Spleen (tissue), 13 donors: ENCODE measurements at places on chromosomes 2 and 18. TPM values are rescaled to one million over a fixed set of nuclear protein-coding genes. Genes with fewer than 3 reads are reported as not detected.

- H3K4me3 ChIP-seq = no peak overlapping the region
- no peak overlapping the region for H3K27ac ChIP-seq
- no peaks in the 10 kb centered on the region for H3K36me3 ChIP-seq
- no peak for DNase-seq
- no peaks in the 10 kb centered on the region for H3K4me1 ChIP-seq
- no peaks in the 10 kb centered on the region for H3K27me3 ChIP-seq
Observed at GRCh38 chr18:5424903-5425664, 118.7 kb downstream of the EPB41L3 start.

Gene CAPN14
- 0.64 TPM for polyA plus RNA-seq

DNA sequence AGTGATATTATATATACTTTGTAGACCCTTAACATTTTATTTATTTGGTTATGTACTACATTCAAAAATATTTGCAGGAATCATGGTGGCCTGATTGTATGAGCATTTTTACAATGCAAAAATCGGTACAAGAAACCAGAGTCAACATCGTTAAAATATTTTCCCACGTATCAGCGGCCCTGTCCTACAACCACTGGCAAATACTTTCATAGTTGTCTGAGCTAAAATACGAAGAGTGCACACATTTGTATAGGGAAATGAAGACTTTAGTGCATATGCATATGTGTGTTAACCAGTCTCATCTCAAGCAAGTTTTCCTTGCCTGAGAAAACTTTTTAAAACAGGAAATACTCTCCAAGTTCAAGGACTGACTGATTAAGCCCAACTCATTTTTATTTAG, 35.9 kb downstream of the CCDC102B start:
- no peaks in the 10 kb centered on the region for H3K36me3 ChIP-seq
- H3K27me3 ChIP-seq = no peaks in the 10 kb centered on the region
- no peak for DNase-seq
- no peak overlapping the region for H3K4me3 ChIP-seq
- no peaks in the 10 kb centered on the region for H3K4me1 ChIP-seq
- H3K27ac ChIP-seq = no peak overlapping the region

- no peaks in the 10 kb centered on the region for H3K36me3 ChIP-seq
- no peak for DNase-seq
- H3K4me1 ChIP-seq = no peaks in the 10 kb centered on the region
- no peaks in the 10 kb centered on the region for H3K27me3 ChIP-seq
Observed at GRCh38 chr18:32335228-32335627, 135.5 kb downstream of the GAREM1 start.

DNA sequence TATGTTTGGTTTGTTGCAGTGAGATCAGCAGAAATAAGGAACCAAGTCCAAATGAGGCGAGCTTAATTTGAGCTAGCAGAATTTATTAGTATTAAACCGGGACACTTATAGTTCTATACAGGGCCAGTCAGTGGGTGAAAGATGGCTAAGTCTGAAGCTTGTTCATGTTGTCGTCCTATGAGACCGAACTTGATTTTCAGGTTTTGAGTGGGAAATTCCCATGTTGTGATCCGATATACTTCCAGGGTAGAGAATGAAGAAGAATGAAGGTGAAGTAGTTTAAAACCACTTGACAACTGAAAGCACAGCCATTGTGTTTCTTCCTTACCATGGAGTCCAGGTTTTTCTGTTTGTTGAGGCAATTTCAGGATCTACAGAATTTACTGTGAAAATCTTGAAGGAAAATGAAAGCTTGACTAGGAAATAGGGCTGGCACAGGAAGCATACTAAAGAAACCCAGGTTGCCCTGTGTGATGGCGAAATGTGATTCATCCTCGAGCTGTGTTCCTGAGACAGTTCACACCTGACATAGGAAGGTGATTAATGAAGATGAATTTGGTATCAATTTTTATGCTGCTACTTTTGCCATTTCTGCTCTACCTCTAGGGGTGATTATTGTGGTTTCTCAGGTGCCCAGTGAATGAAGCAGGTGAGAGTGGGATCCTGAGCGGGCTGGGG, 37.6 kb upstream of the MGAT5 start:
- H3K36me3 ChIP-seq = no peaks in the 10 kb centered on the region
- no peak overlapping the region for H3K4me3 ChIP-seq
- H3K27me3 ChIP-seq = no peaks in the 10 kb centered on the region
- H3K4me1 ChIP-seq = peaks cover 34% of the 10 kb centered on the region
- DNase-seq = no peak

GRCh38 chr18:73458186-73458964, 590.6 kb upstream of the NETO1 start:
- no peaks in the 10 kb centered on the region for H3K27me3 ChIP-seq
- no peak overlapping the region for H3K4me3 ChIP-seq
- H3K36me3 ChIP-seq = no peaks in the 10 kb centered on the region
- H3K27ac ChIP-seq = no peak overlapping the region
- H3K4me1 ChIP-seq = no peaks in the 10 kb centered on the region
- no peak for DNase-seq

GRCh38 chr18:49727816-49728215, 85.5 kb downstream of the ACAA2 start:
- no peak for DNase-seq
- H3K4me3 ChIP-seq = no peak overlapping the region
- H3K27ac ChIP-seq = no peak overlapping the region
- no peaks in the 10 kb centered on the region for H3K36me3 ChIP-seq
- H3K4me1 ChIP-seq = peaks cover 7% of the 10 kb centered on the region

Gene MALL
- polyA plus RNA-seq = 2.1 TPM

Gene DNAJC5G
- not detected for polyA plus RNA-seq

DNA sequence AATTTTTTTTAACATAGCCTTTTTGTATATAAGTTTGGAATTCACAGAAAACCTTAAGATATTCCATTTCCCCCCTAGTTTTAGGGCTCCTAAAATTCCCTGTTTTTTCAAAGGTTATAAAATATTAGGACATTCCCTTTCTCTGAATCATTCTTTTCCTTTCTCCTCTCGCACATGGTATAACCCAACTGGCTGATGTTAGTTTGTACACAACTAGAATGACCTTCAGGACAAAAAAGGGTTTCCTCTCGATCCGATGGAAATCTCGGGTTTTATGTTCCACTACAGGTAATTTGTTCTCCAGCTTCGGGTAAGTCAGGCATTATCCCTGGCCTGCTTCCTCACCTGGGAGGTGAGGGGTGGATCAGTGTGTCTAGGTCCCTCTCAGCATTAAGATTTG, 215.1 kb downstream of the LDLRAD4 start:
- H3K27ac ChIP-seq = no peak overlapping the region
- H3K36me3 ChIP-seq = no peaks in the 10 kb centered on the region
- no peak overlapping the region for H3K4me3 ChIP-seq
- no peak for DNase-seq
- H3K27me3 ChIP-seq = no peaks in the 10 kb centered on the region

Gene C1GALT1C1L
- 0.55 TPM for polyA plus RNA-seq

Gene BCL11A
- 44.8 TPM for polyA plus RNA-seq

Gene DCDC2C
- not detected for polyA plus RNA-seq

GRCh38 chr2:238244151-238244550, 4.3 kb upstream of the HES6 start:
- H3K4me3 ChIP-seq = no peak overlapping the region
- peaks cover 27% of the 10 kb centered on the region for H3K27me3 ChIP-seq
- no peak overlapping the region for H3K27ac ChIP-seq
- peaks cover 49% of the 10 kb centered on the region for H3K36me3 ChIP-seq
- H3K4me1 ChIP-seq = peaks cover 22% of the 10 kb centered on the region
- no peak for DNase-seq

DNA sequence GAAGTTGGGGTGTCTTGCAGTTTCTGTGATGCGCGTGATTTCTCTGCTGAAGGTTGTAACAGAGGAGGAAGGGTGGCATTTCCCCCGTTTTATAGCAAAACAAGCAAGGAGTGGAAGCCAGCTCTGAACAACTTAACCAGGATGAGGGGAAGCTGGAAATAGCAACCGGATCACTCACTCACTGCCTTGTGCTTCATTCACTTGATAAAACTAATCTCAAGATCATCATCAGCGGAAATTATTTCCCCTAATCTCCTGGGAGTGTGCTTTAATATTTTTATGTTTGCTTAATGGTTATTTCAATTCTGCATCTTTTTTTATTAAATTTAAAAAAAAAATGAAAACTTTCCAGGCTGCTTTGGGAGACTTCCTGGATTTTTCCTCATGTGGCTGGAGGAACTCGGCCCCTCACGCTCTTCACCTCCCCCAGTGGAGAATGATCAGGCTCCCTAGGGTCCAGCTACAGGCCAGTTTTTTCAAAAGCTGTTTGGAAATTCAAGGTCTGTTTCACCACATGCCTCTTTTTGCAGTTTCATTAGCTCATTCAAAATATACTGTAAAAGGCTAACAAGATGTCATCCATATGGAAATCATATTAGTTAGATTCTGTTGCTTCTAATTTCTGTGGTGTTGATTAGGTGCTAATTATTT, 31.7 kb downstream of the CABLES1 start:
- H3K4me3 ChIP-seq = no peak overlapping the region
- DNase-seq = peak; percentile 8
- no peak overlapping the region for H3K27ac ChIP-seq
- no peaks in the 10 kb centered on the region for H3K27me3 ChIP-seq

Gene DNER
- 0.24 TPM for polyA plus RNA-seq

- no peaks in the 10 kb centered on the region for H3K36me3 ChIP-seq
- no peak overlapping the region for H3K27ac ChIP-seq
- no peak for DNase-seq
- no peaks in the 10 kb centered on the region for H3K4me1 ChIP-seq
- no peak overlapping the region for H3K4me3 ChIP-seq
Observed at GRCh38 chr2:119823734-119824334, 64.1 kb downstream of the PTPN4 start.

Gene STARD6
- not detected for polyA plus RNA-seq

GRCh38 chr2:11827547-11827946, 81.1 kb downstream of the LPIN1 start:
- no peak overlapping the region for H3K4me3 ChIP-seq
- no peaks in the 10 kb centered on the region for H3K27me3 ChIP-seq
- peaks cover 35% of the 10 kb centered on the region for H3K4me1 ChIP-seq
- H3K36me3 ChIP-seq = peaks cover 52% of the 10 kb centered on the region
- H3K27ac ChIP-seq = no peak overlapping the region
- no peak for DNase-seq

Gene GPR45
- polyA plus RNA-seq = not detected

DNA sequence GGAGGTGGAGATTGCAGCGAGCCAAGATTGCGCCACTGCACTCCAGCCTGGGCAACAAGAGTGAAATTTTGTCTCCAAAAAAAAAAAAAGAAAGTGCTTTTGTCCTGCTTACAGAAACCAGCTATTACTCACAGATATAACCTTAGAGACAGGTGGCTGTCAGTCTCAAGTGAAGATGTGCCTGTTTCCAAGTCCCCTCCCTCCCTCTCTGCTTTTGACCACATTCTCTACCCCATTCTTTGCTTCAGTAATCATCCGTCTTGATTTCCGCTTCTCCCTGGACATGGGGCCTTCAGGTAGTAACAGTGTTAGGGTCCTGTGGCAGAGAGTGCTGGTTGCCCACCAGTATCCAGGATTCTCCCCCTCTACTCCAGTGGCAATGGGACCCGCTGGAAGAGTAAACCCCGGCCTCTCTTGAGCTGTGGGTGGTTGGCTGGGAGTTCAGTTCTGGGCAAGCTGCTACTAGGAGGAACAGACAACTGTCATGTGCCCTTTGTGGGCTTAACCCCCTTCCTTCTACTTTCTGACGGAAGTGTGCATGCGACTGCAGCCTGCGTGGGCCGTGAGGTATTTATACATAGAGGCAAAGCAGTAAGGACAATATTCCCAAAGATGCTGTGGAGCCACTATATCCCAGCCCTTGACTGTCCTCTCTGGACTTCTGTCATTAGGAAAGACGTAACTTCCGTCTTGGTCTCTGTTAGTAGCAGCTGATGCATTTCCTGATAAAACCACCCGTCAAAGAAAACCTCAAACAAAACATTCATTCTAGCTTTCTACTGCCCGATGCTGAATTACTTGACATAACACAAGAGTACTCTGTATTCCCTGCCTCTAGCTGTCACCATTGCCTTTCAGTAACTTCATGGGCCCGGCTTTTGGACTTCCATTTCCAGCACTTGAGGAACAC, 17.8 kb downstream of the PDCL3 start:
- no peaks in the 10 kb centered on the region for H3K27me3 ChIP-seq
- H3K27ac ChIP-seq = peak overlapping the region; percentile 80
- DNase-seq = peak; percentile 84
- H3K4me3 ChIP-seq = no peak overlapping the region
- H3K4me1 ChIP-seq = peaks cover 26% of the 10 kb centered on the region

DNA sequence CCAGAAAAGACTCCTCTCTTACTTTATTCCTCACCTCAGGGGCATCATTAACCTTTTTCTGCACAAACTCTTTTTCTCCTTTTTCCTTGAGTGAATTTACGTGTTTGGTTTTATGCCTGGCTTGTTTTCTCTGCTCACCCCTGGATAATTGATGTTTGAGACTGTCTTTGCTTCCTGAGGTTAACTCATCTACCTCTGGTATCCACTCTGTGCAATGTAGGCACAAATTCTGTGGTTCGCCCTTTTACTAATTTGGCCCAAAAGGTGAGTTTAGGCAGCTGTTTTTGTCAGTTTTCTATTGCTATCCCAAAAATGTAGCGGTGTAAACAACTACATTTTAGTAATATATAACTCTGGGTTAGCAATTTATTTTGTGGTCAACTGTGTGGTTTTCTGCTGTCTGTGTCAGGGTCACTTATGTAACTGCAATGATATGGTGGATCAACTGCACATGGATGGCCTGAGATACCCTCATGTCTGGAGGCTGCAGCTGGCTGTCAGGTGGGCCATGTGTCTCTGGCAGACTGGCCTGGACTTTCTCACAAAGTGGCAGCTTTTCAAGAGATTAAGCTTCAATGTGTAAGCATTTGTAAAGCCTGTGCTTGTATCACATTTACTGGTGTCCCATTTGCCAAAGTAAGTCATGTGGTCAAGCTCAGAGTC, 329.7 kb downstream of the FSIP2 start:
- DNase-seq = no peak
- H3K27me3 ChIP-seq = no peaks in the 10 kb centered on the region
- no peak overlapping the region for H3K4me3 ChIP-seq
- H3K27ac ChIP-seq = no peak overlapping the region
- no peaks in the 10 kb centered on the region for H3K4me1 ChIP-seq

- no peak for DNase-seq
- H3K27me3 ChIP-seq = no peaks in the 10 kb centered on the region
- H3K27ac ChIP-seq = no peak overlapping the region
Observed at GRCh38 chr2:30931841-30932407, 124.7 kb upstream of the CAPN13 start.

- H3K27me3 ChIP-seq = no peaks in the 10 kb centered on the region
- no peak overlapping the region for H3K4me3 ChIP-seq
- no peak overlapping the region for H3K27ac ChIP-seq
- no peaks in the 10 kb centered on the region for H3K36me3 ChIP-seq
- DNase-seq = no peak
- H3K4me1 ChIP-seq = no peaks in the 10 kb centered on the region
Observed at GRCh38 chr18:74333091-74333490, 17.5 kb downstream of the C18orf63 start.
